ENCODE measurements at places on chromosomes 7 and 10. TPM values are rescaled to one million over a fixed set of nuclear protein-coding genes. Genes with fewer than 3 reads are reported as not detected.

DNA sequence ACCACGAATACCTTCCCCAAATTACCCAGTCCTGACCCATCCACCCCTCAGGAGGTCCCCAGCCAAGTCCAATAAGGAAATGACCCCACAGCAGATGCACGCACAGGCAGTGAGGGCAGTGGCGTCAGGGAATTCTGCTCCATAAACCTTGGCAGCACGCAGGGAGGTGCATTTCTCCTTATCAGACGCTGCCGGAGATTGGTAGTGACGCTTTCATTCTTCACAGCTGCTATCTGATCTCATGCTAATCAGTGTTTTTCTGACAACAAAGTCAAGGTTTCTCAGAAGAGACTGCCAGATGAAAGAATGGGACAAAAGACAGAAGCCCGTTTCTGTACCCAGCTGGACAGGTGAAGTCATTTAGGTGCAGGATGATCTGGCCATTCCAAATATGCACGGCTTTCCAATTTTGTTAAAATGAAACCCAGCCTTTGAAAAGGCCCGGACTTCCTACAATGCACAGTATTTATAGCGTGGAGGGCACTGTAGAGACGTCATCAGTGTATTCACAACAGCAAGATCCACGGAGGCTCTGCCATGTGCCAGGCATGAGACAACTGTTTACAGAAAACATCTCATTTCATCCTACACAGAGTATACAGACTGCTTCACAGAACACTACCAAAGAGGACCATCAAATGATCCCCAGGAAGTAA, 35.3 kb downstream of the DIP2C start:
- no peak for DNase-seq

DNA sequence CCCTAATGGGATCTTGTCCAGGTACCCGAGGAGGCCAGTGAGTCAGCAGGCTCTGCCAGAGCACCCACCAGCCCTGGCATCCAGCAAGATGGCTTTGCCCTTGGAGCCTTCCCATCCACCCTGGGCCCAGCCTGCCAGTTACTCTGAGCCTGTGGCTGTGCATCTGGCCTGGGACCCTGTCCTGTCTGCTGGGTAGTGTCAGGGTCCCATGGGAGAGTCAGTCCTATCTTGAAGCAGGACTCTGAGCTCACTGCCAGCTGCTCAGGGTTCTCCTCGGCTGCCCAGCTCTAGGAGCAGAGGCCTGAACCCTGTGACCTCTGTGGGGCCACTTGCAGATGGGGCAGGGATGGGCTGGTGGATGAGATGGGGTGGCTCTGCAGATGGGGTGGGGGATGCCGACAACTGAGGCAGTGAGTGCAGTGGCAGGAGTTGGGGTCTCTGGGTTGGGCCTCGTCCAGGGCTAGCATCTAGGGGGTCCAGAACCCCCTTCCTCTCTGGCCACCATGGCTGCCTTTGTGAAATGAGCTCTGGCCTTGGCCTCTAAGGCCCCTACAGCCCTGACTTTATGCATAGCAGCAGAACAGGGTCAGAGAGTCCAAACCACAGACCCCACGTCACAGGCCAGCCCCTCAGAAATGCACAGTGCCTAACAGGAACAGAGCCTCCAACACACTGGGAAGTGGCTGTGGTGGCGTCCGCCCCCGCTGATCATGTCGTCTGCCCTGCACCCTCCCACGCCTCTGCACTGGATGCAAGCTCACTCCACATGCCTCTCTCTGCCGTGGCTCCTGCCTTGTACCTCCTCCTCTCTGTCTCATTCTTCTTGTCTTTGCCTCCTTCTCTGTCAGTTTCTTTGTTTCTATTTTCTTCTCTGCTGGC, 88.1 kb upstream of the RET start:
- DNase-seq = no peak

GRCh38 chr10:6498771-6499170, 81.3 kb downstream of the PRKCQ start:
- peak; percentile 39 for DNase-seq

The DPYSL4 gene
- 0.31 TPM for total RNA-seq

- no peak for DNase-seq
These were observed 178.1 kb upstream of the SEMA3A start for GRCh38 chr7:84372712-84373111.

DNA sequence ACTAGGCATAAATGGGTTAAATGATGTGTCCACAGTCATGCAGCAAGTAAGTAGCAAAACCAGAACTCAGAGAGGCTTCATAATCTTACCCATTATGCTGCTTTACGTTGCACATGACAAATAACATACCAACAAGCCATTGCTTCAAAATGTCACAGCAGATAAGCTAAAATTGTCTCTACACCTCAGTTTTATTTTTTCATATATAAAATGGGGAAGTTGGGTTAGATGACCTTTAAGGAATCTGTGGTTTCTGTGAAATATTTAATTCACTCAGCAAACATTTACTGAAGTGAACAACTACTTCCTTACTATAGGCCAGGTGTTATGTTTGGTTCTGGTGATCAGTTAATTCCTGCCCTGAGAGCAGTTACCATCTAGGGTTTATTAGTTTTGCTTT, 2.2 kb upstream of the ASCC1 start:
- DNase-seq = no peak

GRCh38 chr7:20503278-20503950, 112.1 kb upstream of the ABCB5 start:
- DNase-seq = no peak

GRCh38 chr10:71212318-71213126, at the start of gene UNC5B:
UNC5B (plus strand) TSS chr10:71212570; CDS start chr10:71212986, 416 bp downstream.
- DNase-seq = peak; percentile 78

GRCh38 chr10:31149835-31150512, 118.3 kb upstream of the ZNF438 start:
- DNase-seq = no peak

DNA sequence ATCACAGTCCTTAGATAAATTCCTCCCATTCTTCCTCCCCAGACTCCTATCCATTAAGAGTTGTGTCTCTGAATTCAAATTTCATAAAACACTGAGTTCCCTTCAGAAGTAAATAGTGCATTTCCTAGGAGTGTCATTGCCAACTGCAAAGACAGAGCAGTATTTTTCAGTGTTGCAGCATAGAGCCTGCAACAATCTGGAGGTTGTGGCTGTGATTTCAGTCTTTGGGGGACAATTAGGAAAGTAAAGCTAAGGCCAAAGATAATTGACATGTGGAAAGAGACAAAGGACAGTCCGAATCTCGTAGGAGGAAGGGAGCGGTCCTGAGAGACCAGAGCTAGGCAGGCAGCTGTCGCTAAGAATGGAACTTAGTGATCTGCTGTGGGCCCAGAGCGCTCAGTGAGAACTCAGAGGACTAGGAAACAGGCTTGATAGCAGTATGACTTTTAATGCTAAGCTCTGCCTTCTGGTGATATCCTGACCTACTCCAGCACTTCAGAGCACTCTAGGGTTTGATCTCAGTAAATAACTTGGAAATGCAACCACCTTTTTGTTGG, 46.2 kb downstream of the PRPF18 start:
- DNase-seq = no peak

- DNase-seq = no peak
These were observed 87.4 kb downstream of the ELAPOR2 start for GRCh38 chr7:86972072-86972471.

The VTI1A gene
- total RNA-seq = 51.2 TPM

The CLDN4 gene
- 0.61 TPM for total RNA-seq

GRCh38 chr10:95211606-95212279, 17.7 kb downstream of the ACSM6 start:
- no peak for DNase-seq

- no peak for DNase-seq
These were observed 46.8 kb downstream of the INSYN2A start for GRCh38 chr10:127149501-127150081.

The FAM237B gene
- not detected for total RNA-seq

DNA sequence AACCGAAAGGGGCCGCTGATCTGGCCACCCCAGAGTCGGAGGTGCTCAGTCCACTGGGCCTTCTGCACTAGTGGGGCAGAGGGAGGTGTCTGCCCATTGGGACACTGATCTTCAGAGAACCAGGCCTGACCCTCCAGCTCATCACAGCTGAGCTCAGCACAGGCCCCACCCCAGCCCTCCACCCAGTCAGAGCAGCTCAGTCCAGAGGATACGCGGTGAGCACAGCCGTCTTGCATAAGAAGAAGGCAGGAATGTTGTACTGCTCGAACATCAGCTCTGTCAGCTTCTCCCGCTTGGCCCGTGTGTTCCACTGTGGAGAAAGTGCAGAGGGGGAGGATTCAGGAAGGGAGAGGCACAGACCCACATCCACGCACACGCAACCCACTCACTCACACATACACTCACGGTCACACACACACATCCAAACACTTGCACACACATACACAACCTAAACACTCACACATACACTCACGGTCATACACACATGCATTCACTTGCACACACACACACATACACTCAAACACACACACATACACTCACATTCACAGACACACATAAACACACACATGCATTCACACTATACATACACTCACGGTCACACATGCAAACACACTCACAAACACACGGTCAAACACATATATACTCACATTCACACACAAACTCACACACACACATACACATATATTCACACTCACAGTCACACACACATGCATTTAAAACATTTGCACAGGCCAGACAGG, 6.3 kb downstream of the ACTL6B start:
- DNase-seq = no peak

DNA sequence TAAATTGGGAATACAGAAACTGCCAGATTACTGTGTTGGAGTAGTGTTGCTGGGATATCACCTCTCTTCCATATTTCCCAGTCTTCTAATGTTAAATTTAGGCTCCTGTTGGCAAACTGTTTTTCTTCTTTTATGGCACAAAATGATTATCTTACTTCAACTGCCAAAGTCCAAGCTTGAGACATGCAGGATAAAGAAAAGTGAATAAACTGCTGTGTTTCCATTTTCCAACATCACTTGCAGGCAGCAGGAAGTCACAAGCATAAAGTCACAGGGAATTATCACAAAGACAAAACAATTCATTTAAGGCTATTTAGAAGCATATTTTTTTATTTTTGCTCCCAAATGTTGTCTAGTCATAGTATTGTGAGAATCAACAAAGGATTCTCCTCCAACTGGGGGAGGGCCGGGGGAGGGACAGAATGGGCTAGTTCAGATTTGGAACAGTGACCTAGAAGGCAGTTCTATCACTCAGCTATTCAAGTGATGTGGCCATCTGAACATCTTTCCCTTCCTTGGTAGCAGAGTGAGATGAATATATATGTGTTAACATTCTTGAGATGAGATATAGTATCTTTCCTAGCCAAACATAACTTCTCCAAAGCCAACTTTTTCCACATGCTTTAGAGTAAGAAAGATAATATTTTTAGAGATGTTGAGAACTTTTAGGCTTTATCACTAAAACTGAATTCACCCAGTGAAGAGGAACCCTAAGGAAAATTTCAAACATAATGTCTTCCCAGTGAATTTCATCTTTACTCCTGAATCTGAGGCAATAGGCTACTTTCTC, 364.7 kb downstream of the CTNNA3 start:
- no peak for DNase-seq

GRCh38 chr7:17247357-17247756, 51.1 kb upstream of the AHR start:
- DNase-seq = no peak

The NXPH1 gene
- total RNA-seq = not detected

GRCh38 chr10:30738416-30738815, 108.9 kb upstream of the LYZL2 start:
- no peak for DNase-seq

DNA sequence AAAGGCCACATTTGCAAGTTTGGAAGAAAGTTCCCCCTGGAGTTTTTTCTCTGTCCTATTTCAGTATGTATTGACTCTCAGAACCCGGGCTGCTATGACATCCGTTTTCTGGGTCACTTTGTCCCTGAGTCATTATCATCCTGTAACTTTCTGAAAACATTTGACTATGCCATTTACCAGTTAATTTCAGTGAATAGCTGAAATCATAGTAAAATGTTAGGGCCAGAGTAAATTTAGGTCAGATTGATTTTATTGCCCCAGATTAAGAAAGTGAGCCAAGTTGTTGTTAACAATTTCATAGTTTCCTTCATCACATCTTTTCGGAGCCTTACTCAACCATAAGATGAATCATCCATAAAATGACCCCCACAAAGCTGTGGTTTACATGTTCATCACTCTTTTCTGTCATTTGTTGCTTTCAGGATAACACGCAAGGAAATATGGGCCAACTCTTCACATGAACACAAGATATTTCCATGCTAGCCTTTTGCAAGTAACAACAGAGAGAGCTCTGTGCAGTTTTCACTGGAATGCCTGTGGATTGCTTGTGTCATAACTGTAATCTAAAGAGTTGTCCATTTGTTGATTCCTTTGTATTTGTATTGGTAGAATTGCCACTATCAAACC, 3.9 kb upstream of the MACC1 start:
- DNase-seq = no peak

The IFIT1B gene
- total RNA-seq = not detected

The PHKG1 gene
- 211 TPM for total RNA-seq

- DNase-seq = no peak
These were observed 27.2 kb downstream of the GARIN1A start for GRCh38 chr7:128699196-128699712.

DNA sequence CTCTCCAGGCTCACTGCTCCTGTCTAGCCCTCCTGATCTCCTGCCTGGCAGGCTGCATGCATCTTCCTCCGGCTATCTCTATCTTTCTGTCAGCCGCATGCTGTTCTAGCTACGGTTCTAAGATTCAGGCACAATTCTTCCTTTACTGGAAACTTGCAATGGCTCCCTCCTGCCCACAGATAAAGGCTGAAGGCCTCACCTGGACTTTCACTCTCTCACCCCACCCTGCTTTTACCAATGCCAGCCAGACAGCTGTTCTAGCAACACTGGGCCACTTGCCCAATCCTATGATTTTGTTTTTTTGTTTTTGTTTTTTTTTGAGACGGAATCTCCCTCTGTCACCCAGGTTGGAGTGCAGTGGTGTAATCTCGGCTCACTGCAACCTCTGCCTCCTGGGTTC, 38.3 kb downstream of the BEND7 start:
- DNase-seq = no peak

GRCh38 chr10:117663750-117664149, 121.2 kb downstream of the EMX2 start:
- DNase-seq = no peak

GRCh38 chr10:61565819-61566560, 96.7 kb upstream of the CABCOCO1 start:
- DNase-seq = no peak

The CCSER2 gene
- 39.8 TPM for total RNA-seq

DNA sequence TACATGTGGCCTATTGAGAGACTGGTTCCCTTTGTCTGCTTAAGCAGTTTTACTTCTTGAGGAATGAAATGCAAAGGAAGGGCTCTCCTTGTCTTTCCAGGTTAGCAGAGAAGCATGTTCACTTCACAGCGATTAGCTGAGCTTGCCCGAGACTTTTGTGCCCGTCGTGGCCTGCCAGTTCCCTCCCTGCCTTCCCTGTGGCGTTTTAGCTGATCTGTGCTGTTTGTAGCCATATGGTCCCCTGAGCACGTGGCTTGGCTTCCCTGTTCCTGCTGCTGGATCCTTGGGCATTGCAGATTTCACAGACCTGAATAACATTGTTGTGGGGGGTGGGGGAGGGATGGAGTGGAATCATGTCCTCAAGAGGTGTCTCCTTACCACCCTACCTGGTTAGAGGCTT, 61.8 kb downstream of the SND1 start:
- no peak for DNase-seq

The TFPI2 gene
- 1.5 TPM for total RNA-seq

GRCh38 chr10:63922468-63923284, 401.5 kb downstream of the REEP3 start:
- no peak for DNase-seq

Measured in gastrocnemius medialis (tissue), 4 donors.